Spinal cord (tissue), 10 donors: ENCODE measurements at places on chromosomes 4 and X.

GRCh38 chrX:66005830-66006449 lies 33.9 kb downstream of the VSIG4 start:
- DNase-seq: no peak

GRCh38 chrX:114037515-114037914 lies 546.4 kb upstream of the HTR2C start:
- no peak for DNase-seq

DNA sequence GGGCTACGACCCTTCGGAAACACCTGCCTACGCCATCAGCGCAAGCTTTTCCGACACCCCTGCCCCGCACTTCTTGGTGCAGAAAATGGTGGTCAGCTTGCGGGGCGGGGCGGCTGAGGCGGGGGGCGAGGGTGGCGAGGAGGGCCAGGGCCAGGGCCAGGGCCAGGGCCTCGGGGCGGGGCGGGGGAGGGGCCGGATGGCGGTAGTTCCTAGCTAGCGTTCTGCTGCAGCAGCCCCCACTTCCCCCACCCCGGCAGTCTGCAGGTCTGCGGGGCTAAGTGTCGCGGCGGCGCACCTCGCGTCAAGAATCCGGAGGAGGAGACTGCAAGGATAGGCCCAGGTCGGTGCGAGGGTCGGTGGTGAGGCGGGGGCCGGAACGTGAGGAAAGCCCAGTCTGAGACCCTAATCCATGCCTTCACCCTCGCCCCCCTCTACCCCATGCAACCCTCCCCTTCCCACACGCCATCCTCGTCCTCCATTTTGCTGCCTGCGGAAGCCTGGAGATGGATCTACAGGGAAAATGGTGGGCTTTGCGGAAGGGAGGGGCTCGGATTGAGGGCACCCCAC lies 600 bp downstream of the BEX4 start:
- peak; percentile 26 for DNase-seq

GRCh38 chr4:2843941-2844584 lies 419 bp downstream of the ADD1 start:
- DNase-seq: peak; percentile 67

- DNase-seq: no peak
Measured at GRCh38 chrX:1084689-1085088, 127.8 kb downstream of the CRLF2 start.

DNA sequence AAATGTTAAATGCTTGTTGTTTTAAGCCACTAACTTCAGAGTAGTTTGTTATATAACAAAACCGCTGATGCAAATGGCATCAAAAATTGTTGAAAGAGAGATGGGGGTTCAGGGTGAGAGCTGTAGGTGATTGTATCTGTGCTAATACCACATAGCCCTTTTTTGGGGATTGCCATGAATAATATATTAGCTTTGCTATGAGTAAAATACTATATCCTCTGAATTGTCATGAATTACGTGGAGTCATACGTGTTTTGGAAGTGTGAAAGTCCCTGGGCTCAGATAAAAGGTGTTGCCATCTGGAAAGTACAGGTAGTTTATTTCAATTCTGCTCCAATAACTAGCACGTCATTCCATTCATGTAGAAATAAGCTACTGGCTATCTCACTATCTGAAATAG lies 30.6 kb downstream of the DYNLT3 start:
- no peak for DNase-seq

GRCh38 chrX:38982843-38983242 lies 181.6 kb downstream of the MID1IP1 start:
- no peak for DNase-seq
